ENCODE measurements at places on chromosomes 5 and 9.

DNA sequence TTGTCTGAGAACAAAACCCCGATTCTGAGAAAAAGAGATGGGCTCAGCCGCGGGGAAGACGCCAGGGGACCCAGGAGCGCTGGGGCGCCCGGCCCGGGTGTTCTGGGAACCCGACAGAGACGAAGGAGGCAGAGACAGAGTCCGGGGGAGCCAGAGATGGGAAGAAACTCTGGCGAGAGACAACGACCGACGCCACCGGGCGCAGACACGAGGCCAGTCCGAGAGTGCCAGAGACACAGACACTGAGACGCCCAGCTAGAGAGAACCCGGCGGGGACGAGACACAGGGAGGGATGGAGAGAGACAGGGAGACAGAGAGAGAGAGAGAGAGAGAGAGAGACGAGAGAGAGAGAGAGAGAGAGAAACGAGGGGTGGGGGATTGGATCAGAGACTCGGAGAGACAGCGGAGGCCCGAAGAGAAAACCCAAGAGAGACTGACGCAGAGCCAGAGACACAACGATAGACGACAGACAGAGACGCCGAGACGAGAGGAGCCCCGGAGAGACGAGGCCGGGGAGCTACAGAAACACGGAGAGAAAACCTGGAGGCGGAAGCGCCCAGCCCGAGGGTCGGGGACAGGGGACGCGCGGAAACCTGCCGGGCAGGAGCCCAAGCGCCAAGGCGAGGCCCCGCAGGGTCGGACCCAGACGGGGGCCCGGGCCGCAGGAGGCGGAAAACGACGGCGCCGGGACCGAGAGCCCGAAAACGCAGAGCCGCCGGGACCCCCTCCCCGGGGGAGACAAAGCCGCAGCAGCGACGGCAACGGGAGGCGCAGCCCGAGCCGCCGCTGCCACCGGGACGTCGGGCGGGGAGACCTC, 3.3 kb downstream of the NR5A1 start:
- DNase-seq: no peak

GRCh38 chr9:20925256-20926045, 106.0 kb downstream of the HACD4 start:
- no peak for DNase-seq

GRCh38 chr5:67066815-67067214, 129.8 kb downstream of the CD180 start:
- DNase-seq: no peak

DNA sequence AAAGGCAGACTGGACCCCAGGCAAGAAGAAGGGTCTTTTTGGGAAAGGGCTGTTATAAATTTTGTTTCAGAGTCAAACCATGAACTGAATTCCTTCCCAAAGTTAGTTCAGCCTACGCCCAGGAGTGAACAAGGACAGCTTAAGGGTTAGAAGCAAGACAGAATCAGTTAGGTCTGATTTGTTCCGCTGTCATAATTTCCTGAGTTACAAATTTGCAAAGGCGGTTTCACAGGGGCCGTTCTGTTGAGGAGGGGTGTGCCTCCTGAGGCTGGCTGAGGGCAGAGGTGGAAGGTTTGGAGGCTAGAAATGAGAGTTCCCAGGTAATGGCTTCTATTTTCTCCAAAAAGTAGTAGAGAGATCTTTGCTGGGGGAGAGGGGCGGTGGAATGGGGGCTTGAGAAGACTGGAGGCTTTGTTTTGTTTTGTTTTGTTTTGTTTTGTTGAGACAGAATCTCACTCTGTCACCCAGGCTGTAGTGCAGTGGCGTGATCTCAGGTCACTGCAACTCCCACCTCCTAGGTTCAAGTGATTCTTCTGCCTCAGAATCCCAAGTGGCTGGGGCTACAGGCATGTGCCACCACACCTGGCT, 4.1 kb upstream of the CERCAM start:
- no peak for DNase-seq

DNA sequence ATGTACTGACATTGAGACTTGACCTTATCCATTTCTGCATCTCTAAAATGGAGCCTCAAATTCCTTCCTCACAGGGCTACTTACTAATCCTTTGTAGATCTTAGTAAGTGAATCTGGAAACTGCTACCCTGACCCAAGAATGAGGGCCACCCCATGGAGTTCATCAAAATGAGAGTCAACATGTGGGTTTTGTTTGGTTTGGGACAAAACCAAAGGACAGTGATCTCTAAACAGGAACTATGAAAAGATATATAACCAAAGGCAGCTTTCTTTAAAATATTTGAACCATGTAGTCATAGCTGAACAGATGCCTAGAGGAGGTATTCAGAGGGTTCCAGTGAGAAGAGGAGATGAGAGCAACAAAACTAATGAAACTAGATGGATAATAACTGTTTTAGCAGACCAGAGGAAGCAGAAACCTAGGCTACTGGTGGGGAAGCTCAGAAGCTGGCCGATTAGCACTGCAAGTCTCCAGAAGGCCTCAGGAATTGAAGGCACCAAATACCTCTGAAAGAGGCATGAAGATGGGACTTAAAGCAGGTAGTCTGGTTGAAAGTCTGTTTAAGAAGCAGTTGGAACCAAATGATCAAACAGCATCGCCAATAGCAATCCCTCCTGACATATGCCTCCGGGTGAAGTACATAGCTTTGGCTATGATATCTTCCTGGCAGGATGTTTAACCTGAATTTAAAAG, 45.8 kb downstream of the THOC3 start:
- peak; percentile 98 for DNase-seq

All from BJ (cell line).